ENCODE measurements at places on chromosomes 2 and 18.
A peak's percentile ranks its signal among the peaks of the same experiment; 100 is the strongest.

- DNase-seq, result no peak
Measured at GRCh38 chr2:46548103-46548486, 68.7 kb downstream of the TMEM247 start.

GRCh38 chr2:179925713-179926112, 64.3 kb upstream of the ZNF385B start:
- DNase-seq, result no peak

DNA sequence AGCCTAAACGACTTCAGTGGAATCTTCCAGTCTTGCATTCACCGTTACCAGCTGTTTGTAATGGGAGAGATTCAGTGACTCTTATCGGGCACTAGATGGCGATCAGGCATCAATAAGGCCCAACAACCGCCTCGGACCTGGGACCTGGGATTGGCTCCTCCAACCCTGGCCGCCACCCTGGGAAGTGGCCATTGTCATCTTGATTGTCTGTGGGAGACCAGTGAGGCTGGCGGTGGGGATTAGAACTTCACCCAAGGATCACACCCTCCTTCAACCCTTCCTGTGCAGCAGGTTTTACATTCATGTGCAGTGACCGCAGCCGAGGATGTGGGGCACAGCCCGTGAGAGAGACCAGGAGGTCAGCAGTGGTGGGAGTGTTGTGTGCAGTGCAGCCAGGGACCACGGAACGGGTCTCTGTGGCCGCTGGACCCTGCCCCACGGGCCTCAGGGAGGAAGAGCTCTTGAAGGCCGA, 85.3 kb downstream of the SPP2 start:
- DNase-seq, result peak; percentile 27

DNA sequence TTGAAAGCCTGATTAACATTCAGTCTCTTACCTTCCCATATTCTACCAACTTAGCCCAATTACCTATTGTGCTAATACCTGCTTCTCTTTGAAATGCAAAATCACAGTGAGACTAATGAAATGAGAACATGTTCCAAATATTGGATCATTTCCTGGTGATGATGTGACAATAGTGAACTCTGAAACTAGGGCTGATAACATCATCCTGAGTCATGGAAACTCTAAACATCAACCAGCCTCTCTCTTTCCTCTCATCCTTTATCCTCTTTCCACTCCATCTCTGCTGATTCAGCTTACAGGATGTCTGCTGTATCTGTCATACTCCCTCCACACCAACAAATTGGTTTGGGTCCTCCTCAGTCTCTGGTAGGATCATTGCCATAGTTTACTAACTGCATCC, 98.8 kb upstream of the NCKAP5 start:
- DNase-seq, result no peak

DNA sequence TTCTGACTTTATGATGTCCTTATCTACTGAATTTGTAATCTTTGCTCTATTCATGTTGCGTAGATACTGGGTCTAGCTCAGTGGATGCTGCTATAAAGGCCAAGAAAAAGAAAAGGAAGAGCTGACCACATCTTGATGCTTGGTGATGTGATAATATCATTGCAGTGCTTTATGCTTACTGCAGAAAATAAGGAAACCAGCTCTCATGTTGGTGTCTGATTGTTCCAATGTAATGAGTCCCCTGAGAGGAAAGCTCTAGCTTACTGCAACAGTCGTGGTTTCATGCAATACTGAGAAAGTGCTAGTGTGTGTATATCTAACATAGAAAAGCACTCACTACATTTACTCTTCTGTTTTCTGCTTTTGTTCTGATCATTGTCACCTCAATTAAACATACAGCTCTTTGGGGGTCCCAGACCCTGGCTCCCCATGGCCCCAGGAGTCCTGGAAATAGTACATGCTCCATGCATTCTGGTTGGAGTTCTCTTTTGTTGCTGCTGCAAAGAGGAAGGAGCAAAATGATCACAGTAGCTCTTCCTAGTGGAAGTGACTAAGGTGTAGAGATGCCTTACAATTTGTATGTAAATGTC, 338.8 kb downstream of the CYRIA start:
- DNase-seq, result no peak

GRCh38 chr2:156779416-156780120, 343.4 kb downstream of the GPD2 start:
- DNase-seq, result no peak

DNA sequence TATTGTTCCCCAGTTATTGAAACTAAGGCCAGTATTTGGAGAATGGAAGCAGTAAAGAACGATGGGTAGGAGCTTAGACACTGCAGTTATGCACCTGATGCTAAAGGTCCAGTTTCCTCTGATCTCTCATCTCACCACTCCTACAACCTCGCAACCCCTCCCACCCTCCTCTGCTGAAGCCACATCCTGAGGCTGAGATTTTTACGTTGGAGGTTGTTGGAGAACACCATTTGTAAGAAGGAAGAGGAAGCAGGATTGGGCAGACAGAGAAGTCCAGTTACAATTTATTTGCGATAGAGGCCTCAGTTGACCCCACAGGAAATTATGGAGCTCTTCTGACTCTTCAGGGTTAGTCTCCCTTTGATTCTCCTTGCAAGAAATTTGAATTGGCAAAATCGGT, 54.3 kb upstream of the NDUFV2 start:
- no peak for DNase-seq

GRCh38 chr2:170141865-170142264, 36.1 kb upstream of the MYO3B start:
- no peak for DNase-seq
